ENCODE measurements at places on chromosomes 6 and 20.

DNA sequence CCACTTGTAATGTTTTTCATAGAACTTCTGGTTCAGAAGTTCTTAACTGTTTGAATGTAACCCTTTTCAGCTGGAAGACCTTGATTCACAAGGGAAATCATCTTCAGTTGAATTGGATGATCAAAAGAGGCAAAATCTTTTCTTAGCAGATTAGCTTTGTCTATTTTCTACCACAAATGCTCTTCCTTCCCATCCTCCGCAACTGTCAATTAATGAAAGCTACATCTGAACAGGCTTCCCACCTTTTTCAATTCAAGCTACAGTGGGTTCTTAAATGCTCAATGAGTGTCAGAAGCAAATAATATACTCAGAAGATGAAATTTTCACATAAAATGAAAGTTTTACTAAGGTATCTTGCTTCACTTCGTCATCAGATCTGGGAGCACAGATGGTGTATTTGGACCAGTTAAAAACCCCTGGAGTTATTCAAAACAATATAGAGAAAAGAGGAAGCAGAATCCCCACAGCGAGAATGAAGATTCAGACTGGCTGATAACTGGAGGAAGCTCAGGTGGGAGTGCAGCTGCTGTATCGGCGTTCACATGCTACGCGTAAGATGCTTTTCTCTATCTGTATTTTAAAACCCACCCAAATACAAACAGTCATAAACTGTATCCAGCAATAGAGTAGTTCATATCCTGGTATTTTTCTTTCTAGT lies 19.4 kb downstream of the QRSL1 start:
- DNase-seq: no peak

GRCh38 chr6:16752206-16752866 lies 8.9 kb downstream of the ATXN1 start:
- no peak for DNase-seq

GRCh38 chr6:134402372-134402984 lies 84.6 kb upstream of the SGK1 start:
- no peak for DNase-seq

GRCh38 chr6:14596410-14596809 lies 478.8 kb downstream of the CD83 start:
- DNase-seq: no peak

- DNase-seq: no peak
Measured at GRCh38 chr20:34397096-34397495, 34.0 kb downstream of the ITCH start.

GRCh38 chr6:36755435-36756348 lies 58.1 kb downstream of the RAB44 start:
- no peak for DNase-seq

DNA sequence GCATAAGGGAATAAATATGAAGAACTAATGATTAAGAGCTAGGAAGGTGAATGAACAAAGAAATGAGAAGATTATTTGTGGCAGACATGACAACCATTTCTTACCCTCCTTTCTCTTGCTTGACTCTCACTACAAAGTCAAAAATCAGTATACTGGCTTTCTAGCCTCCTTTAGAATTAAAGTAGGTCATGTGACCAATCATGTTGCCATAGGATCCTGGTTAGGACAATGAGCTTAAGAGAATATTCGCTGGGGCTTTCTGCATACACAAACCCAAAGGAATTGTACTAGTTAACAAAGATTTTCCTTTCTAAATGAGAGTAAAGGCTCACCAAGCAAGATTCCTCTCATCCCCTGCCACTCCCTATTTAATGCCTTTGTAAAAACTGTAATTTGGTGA lies 76.0 kb upstream of the ID4 start:
- no peak for DNase-seq

DNA sequence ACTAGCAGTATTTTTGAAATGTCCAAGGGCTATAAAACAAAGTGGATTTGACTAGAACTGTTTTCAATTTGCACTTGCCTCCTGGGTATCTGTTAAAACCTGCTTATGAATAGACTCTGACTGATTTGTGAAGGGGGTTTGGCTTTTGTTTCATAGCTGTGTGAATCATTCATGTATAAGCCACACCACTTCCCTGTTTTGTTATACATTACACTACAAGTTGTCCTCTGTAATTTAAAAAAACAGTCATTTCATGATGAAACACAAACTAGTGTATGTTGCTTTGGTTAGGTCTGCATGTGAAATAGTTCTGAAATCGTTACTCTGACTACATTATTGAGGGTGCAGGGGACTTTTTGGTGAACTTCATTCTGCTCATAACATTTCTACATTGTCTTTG lies 121.7 kb downstream of the NKAIN2 start:
- DNase-seq: no peak

GRCh38 chr6:29995340-29995777 lies 53.0 kb downstream of the HLA-A start:
- DNase-seq: no peak

DNA sequence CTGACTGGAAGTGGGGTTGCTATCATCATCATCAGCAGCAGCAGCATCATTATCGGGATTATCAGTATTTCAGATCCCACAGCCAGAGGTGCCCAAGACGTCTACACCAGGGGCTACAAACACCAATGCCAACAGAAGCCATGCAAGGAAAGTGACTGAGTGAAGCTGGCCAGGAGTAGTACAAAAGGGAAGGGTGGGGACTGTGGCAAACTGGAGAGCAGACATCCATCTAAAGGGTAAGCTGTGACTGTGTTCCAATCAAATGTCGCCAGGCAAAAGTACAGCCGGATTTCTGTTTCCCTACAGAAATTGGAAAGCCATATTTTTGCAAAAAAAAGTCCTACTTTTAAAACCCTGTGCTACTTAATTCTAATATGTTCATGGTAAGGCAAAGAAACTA lies 50.0 kb downstream of the PREX1 start:
- DNase-seq: no peak

DNA sequence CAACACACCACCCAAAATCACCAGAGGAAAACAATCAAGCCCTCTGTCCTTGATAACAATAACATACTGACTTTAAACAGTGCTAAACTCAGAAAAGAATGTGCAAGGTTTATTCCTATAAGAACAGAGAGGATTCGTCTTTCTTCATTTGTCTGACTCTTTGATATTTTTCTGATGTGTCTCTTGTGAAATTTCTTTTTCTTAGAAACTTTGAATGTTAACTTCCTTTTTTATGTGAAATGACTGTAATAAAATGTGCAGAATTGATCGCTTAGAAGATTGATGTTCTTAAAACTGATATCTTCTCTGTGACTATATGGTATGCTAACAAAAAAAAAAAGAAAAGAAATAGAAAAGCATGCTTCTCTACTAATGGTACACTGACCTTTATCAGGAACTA lies 947.4 kb upstream of the CITED2 start:
- DNase-seq: no peak

DNA sequence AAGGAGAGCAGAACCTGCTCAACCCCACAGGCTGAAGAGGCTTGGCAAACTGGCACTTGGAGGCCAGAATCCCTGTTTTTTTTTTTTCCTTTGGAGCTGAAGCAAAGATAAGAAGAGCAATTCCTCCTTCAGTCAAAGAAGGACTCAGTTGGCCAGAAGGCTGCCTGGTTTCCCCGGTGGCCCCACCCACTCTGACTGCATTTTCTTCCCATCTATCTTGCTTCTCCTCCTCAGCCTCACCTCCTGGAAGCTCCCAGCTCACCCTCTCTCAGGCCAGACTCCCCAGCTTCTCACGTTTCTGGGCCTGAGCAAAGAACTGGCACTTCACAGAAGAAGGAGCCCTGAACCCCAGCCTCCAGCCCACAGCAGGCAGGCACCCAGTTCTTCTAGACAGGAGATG lies 2.4 kb downstream of the LRFN2 start:
- DNase-seq: no peak

DNA sequence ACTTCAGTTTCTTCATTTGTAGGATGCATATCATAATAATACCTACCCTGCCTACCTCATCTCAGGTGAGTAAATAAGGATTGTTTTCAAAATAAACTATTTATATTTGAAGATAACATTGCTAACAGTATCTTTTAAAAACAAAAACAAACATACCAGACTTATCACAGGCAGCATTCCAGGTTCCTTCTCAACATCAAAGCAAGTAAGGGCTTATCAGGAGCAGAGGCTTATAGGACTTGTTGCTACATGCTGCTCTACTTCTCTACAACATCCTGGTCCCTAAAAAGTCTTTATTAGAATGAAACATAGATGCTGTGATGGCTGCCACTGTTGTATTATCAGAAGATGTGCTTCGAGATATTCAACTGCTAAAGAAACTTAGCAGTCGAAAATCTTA lies 149.2 kb upstream of the PRDM1 start:
- DNase-seq: no peak

GRCh38 chr20:47487175-47487917 lies 14.3 kb upstream of the NCOA3 start:
- DNase-seq: no peak

DNA sequence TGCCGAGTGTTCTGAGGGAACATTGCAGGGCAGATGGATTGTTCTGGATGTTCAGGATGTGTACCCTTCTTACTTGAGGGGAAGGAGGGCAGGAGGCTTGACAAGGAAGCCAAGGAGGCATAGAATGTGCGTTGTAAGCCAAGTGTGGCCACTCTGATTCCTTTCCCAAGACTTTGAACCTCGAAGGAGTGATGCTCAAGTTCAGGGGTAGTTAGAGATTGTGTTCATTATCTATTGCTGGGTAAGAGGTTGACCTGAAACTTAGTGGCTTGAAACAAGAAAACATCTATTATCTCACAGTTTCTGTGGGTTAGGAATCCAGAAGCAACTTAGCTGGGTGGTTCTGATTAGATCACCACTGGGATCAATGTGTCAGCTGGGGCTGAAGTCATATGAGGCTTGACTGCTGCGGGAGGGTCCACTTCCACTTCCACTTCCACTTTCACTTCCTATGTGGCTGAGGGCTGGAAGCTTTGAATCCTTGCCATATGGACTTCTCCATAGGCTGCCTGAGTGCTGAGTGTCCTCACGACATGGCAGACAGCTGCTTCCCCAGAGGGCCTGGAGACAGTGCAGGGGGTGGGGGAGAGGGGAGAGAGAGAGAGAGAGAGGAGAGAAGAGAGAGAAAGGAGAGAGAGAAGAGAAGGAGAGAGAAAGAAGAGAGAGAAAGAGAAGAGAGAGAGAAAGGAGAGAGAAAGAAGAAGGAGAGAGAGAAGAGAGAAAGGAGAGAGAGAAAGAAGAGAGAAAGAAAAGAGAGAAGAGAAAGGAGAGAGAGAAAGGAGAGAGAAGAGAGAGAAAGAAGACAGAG lies 6.9 kb upstream of the CD40 start:
- DNase-seq: no peak

- no peak for DNase-seq
Measured at GRCh38 chr6:15036690-15037245, 209.1 kb upstream of the JARID2 start.

- DNase-seq: no peak
Measured at GRCh38 chr6:13413466-13413862, 73.9 kb downstream of the GFOD1 start.

GRCh38 chr6:80607811-80608391 lies 501.4 kb downstream of the BCKDHB start:
- DNase-seq: no peak

GRCh38 chr20:24657196-24657595 lies 187.8 kb downstream of the SYNDIG1 start:
- no peak for DNase-seq

- DNase-seq: no peak
Measured at GRCh38 chr6:108543175-108543940, 17.4 kb upstream of the FOXO3 start.

- no peak for DNase-seq
Measured at GRCh38 chr20:58023781-58024180, 204.7 kb downstream of the ANKRD60 start.

DNA sequence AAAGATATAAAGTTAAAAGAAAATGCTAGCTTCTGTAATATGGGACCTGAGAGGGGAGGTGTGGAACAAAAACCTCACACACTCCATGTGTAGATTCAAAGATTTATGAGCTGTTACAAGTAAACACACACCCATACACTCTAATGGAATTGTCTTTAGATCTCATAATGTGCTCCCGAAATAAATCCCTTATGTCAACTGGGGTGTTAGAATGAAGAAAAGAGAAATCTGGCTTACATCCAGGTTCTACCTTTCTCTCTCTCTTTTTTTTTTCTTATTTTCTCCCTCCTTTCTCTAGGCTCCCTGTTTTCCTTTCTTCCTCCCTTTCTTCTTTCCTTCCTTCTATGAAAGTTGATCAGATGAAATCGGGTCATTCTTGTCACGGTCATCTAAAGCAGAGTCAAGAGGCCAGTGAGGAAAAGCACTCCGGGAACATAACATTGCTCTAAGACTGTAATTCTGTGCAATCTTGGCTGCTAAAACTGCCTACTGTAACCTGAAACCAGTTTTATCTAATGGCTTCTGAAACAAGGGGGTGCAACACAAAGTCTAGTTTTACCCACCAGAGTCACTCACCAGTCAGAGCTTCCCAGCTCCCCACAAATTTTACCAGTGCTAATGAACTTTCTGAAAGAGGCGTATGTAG lies 68.3 kb upstream of the BTBD3 start:
- no peak for DNase-seq

GRCh38 chr6:160520043-160520904 lies 143.8 kb downstream of the LPA start:
- peak; percentile 51 for DNase-seq

- no peak for DNase-seq
Measured at GRCh38 chr6:129320892-129321291, 389.1 kb downstream of the ARHGAP18 start.

DNA sequence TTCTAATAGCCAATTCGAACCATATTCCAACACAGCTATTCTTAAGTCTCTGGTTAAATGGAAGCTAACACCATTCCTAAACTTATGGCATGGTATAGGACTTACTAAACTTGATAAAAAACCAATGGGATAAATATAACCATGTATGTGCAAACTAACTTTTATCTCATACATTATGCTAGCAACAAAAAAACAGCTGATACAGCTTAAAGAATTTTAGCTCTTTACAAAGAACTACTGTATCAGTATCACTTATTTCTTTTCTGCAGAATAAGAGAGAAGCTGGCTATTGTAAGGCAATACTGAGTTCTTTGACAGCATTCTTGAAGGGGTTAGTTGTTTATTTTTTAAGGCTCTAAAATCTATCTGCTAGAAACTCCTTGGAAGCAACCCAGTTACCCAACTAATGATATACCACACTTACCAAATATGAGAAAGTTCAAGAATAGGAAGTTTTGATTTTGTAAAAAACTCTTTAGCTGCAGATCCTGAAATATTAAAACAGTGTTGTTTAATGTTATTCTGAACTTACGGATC lies 44.9 kb downstream of the REPS1 start:
- DNase-seq: no peak

- DNase-seq: no peak
Measured at GRCh38 chr20:13169086-13169485, 52.0 kb upstream of the ISM1 start.

Data from HTR-8/SVneo (cell line).